Suppressor macrophage treated with lipopolysaccharide for 1 hour (primary cell): ENCODE measurements at places on chromosomes 11 and 22.

- peak; percentile 72 for DNase-seq
Observed at GRCh38 chr11:21896746-21897602, 295.9 kb upstream of the ANO5 start.

DNA sequence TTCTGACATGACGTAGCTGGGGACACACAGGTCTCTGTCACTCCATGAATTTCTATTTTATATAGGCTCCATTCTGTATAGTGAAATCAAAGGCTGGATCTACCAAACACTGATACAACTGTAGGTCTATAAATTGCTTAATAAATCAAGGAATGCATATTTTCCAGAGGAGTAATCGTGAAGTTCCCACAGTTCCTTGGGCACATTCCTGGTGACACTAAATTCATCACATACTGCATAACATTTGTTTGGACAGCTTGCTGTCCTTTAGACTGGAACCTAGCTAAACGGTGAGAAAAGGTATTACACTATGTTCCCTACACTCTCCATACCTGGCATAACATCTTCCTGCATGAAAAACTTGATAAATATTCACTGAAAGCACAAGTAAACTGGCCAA lies 41.6 kb upstream of the UCP3 start:
- no peak for DNase-seq

DNA sequence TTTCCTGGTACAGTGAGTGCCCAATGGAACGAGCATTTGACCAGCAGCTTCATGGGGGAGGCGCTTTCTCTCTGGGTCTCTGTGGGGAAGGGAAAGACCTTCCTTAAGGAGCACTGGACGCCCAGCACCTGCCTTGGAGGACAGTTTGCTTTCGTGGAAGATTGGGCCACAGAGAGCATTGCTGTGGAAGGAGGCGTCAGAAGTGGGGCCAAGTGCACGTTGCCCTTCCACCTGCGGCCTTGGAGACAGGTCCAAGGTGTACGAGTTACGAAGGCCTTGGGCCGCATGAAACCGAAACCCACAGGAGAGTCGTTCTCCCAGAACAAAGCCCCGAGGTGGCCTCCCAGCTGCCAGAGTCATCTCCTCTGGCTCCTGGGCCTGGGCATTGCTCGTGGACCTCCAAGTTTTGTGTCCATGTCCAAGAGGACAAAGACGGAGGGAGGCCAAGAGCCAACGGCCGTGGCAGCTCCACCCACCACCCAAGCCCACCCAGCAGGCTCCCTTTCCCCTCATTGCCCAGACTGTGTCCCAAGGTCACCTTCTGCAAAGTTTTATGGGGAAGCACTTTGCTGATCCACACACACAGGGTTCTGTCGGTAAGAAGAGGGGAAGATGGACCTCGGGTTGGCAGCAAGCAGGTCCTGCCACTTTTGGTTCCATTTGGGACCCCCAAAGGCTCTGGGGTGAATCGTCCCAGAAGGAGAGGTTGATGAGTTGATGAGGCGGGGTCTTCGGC lies 5.8 kb upstream of the NLRP6 start:
- DNase-seq: no peak

GRCh38 chr22:46576556-46577367 lies 39.3 kb upstream of the CELSR1 start:
- peak; percentile 93 for DNase-seq

- DNase-seq: peak; percentile 43
Observed at GRCh38 chr11:45556851-45557707, 108.3 kb downstream of the CHST1 start.

- no peak for DNase-seq
Observed at GRCh38 chr11:28760676-28761390, 652.6 kb downstream of the METTL15 start.

DNA sequence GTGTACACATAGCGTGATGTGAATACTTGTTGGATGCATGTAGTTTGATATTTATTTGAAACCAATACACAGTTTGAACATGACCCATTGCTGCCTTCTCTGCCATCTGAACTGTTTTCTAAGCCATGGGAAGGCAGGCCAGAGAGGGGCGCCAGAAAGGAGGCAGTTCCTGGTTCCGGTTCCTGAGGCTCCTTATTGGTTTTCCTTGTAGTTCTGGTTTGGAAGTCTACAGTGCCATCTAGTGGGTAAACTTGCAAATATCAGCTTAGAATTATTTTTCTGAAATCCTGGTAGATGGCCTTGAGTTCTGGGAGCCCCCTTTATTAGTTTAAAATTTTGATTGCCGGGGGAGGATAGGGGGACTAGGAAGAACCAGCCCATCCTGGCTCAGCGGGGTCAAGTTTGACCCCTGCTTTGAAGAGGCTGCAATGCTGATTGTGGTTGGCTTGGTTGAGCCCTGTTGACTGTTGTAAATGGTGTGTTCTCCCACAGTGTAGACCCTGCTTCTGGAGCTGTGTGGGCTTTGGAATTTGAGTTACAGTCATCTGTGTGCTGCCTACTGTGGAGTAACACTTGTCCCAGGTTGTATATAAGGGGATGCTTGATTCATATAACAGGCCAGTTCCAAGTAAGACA lies 48.4 kb downstream of the GRAMD1B start:
- DNase-seq: peak; percentile 85

GRCh38 chr11:68121067-68121899 lies at the start of gene CHKA:
TSS of gene CHKA (minus strand) at chr11:68121388. CDS start at chr11:68121177, 211 bp downstream.
- peak; percentile 98 for DNase-seq

DNA sequence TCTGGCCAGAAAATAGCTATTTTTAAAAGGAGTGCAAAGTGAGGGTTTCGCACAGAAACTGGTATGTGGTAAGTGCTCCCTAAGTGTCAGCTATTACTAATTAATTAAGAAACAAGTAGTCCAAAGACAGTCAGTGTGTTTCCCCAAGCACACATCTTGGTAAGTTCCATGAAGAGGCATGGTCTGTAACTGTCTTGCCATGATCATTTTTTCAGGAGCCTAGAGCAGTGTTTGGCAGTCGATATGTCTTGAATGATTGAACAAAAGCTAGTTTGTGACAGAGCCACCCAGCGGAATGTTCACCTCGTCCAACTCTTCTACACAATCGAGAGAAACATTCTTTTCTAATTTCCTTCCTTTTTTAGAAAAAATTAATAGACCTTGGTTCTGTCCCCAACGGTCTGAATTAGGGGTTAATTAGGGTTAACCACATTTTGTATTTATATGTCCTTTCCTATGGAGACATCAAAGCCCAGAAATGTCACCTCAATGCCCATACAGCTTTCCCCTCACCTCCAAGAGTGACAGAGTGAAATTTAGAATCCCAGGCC lies 57.6 kb upstream of the FTH1 start:
- peak; percentile 31 for DNase-seq

DNA sequence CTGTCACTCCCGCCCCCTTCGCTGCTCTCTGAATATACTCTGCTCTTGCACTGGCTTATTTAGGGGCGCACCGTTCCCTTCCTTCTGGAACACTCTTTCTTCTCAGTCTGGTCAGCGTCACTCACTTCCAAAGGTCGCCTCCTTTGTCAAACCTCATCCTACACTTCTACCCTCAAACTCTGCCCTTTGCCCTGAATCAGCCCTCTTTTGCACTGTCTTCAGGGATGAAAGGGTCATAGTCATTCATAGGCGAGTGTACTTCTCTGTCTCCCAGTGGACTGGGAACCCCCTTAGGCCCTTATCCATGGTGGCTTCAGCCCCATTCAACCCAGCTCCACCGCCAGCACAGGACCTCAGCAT lies 15.4 kb downstream of the MOGAT2 start:
- DNase-seq: no peak

DNA sequence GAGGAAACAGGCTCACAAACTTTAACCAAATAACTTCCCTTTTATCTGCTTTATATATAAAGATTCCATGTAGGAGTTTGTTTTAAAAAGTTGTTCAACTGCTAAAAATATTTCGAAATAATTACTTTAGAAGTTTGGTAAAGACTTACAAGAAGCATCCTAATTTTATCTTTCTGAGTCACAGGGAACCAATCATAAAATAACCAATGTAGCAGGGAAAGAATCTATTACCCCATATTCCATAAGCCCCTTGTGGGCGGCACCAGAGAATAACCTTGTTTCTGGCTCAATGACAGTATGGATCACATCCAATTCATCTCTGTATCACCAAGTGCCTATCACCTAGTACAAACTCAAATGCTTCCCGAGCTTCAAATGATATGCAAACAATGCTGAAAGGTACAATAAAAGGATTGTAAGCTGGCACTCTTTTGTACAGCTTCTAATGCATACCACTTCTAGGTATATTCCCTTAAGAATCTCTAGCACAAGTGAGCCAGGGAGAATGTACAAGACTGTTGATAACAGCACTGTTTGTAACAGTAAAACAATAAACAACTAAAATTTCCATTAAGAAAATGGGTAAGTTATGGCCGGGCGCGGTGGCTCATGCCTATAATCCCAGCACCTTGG lies 158.4 kb downstream of the ATG16L2 start:
- peak; percentile 41 for DNase-seq

GRCh38 chr22:40517631-40518030 lies 118.9 kb downstream of the MRTFA start:
- no peak for DNase-seq

DNA sequence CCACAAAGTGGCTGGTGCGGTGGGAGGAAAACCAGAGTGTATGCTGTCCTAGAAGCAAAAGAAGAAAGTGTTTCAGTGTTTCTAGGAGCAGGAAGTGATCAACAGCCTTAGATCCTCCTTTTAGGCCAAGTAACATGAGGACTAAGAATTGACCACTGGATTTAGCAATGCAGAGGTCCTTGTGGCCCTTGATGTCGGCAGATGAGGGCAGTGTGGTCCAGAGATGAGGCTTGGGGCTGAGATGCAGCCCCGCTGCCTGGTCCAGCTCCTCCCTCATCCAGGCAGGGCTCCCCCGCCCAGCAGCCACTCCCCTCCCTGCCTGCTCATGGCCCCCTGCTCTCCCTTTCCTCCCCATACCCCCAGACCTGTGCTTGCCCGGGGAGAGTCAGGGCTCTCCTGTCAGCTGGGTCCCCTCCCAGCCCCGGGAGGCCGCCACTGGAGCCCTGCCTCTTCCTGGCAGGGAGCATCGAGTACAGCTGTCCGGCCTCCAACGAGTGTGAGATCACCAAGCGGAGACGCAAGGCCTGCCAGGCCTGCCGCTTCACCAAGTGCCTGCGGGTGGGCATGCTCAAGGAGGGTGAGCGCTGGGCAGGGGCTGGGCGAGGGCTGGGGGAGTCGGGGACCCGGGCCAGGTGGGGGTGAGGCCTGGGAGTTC lies 3.7 kb downstream of the TRMT112 start:
- DNase-seq: no peak

GRCh38 chr11:17742019-17742418 lies 7.4 kb downstream of the KCNC1 start:
- DNase-seq: no peak

GRCh38 chr11:104159356-104159755 lies 4.6 kb downstream of the PDGFD start:
- no peak for DNase-seq

DNA sequence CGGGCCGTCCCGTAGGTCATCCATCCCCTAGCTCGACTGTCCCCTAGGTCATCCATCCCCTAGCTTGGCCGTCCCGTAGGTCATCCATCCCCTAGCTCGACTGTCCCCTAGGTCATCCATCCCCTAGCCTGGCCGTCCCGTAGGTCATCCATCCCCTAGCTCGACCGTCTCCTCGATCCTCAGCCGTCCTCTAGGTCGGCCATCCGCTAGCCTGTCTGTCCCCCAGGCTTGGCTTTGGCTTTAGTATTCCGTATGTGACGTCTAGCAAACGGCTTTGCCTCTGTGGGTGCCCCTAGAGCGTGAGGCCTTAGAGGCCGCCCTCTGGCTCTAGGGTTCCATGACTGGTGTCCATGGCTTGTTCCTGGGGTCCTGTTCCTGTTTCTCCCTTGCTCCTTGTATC lies 40.6 kb upstream of the BID start:
- DNase-seq: no peak

- no peak for DNase-seq
Observed at GRCh38 chr22:49021131-49021925, 806.3 kb downstream of the BRD1 start.

GRCh38 chr22:38098410-38099249 lies 11.9 kb downstream of the BAIAP2L2 start:
- no peak for DNase-seq

GRCh38 chr11:9733212-9733611 lies 69.3 kb downstream of the SWAP70 start:
- no peak for DNase-seq

DNA sequence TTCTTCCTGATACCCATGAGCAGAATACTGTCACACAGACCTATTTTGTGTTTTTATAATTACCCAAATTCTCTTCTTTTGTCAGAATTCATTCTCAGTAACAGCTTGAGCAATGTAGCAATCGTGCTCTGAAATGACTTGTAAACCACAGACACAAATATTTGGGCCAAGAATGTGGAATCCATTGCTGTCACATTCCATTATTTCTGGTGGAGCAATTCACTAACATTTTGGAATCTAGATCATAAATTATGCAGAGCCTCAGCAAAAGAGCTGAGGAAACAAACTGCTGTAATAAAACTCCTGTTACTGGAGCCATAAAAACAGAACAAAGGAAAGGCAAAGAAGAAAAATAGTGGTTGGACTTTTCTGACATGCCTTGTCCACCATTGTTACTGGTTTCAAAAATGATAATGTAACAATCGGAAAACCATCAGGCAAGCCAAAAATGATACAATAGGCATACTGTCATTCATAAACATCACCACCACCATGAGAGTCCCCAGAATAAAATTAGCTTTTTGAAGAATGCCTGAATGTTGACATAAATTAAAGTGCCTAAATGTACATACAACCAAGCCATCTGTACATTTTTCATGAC lies 223.4 kb upstream of the PITPNB start:
- DNase-seq: no peak

- DNase-seq: no peak
Observed at GRCh38 chr11:1494650-1495049, 8.1 kb upstream of the MOB2 start.

DNA sequence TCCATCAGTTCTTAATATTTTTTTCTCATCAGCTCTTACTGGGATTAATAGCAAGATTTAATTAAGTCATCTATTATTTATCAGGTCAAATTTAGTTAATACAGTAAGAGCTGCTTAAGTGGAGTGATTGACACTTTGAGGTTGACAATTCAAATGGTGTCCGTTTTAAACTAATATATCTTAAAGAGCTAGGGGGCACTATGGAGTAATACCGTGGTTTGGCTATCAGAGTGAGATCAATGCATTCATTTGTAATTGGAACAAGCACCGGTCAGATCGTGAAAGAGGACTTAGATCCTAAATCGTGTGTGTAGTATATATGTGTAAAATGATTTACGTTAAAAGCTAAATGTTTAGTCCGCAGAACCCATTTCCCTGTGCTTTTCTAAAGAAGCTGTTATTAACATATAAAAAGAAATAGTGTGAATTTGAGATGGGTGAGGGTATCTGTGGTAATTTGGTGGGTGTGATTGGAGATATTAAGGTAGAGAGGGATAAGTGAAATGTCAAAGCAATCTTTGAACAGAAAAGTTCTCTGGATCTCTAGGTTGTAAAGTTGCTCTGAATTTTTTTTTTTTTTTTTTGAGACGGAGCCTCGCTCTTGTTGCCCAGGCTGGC lies 2.3 kb downstream of the SIK2 start:
- DNase-seq: peak; percentile 66
